CD4-positive, alpha-beta T cell treated with Interleukin-4 for 1 hour (primary cell): ENCODE measurements at places on chromosomes 2 and 18.

GRCh38 chr2:25170888-25171287, 2.5 kb upstream of the POMC start:
- no peak for DNase-seq

GRCh38 chr2:19772981-19773380, 128.8 kb downstream of the TTC32 start:
- no peak for DNase-seq

- no peak for DNase-seq
Observed at GRCh38 chr18:58049000-58049688, 5.1 kb downstream of the NEDD4L start.

GRCh38 chr2:132446444-132446843, 29.8 kb downstream of the GPR39 start:
- DNase-seq, result no peak

GRCh38 chr2:7888876-7889275, 793.0 kb upstream of the ID2 start:
- DNase-seq, result no peak
